Mucosa of gallbladder (tissue), 1 donor: ENCODE measurements at places on chromosomes 5 and 9. TPM values are rescaled to one million over a fixed set of nuclear protein-coding genes. Genes with fewer than 3 reads are reported as not detected.

- no peak for DNase-seq
Observed at GRCh38 chr5:117872798-117873368, 1115.5 kb downstream of the DTWD2 start.

Gene ADAMTS12
- 2.2 TPM for total RNA-seq

DNA sequence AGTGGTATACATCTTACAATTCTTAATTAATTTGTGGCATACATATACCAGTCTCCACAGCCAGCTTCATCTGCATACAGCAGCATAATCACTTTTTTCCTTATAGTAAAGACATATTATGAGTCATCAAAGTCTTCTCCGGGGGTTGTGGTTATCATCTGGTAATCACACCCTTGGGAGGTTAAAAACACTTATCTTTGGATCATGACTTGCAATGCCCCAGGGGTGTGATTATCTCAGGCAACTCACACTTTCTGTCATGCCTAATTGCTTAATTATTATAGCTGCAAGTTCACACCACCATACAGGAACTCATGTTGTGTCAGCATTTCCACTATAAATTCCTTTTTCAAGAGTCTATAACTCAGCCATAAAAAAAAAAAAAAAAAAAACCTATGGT, 218.4 kb downstream of the ANXA1 start:
- DNase-seq, result no peak

DNA sequence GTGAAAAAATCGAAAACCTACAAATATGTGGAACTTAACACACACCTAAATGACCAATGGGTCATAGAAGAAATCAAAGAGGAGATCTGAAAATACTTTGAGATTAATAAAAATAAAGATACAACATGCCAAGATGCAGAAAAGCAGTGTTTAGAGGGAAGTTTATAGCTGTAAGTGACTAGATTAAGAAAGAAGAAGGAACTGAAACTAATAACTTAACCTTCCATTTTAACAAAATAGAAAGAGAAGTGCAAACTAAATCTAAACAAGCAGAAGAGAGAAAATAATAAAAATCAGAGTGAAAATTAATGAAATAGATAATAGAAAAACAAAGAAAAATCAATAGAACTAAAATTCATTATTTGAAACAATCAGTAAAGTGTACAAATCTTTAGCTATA, 103.0 kb upstream of the MAMDC2 start:
- DNase-seq, result no peak

DNA sequence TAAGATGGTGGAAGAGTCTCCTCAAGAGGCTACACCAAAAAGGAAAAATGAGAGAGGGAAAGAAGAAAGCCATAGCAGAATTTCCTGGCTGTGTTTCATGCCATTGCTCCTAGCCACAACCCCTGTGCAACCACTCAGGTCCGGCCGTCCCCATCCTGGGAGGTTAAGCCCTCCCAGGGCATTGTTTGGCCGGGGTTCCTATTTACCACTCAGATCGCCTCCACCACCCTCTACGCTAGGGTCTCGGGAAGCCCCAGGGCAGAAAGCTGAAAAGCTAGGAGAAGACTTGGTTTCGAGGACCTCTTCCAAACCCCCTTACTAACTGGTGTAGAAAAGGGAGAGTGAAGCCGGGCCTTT, 715 bp downstream of the RC3H2 start:
- peak; percentile 11 for DNase-seq

Gene C5orf34
- total RNA-seq, result 0.69 TPM

Gene TRIP13
- total RNA-seq, result 0.92 TPM

GRCh38 chr9:129036923-129037766, 719 bp downstream of the MIGA2 start:
- DNase-seq, result no peak

Gene SLCO6A1
- not detected for total RNA-seq

GRCh38 chr5:17261075-17261474, 43.6 kb downstream of the BASP1 start:
- DNase-seq, result no peak

DNA sequence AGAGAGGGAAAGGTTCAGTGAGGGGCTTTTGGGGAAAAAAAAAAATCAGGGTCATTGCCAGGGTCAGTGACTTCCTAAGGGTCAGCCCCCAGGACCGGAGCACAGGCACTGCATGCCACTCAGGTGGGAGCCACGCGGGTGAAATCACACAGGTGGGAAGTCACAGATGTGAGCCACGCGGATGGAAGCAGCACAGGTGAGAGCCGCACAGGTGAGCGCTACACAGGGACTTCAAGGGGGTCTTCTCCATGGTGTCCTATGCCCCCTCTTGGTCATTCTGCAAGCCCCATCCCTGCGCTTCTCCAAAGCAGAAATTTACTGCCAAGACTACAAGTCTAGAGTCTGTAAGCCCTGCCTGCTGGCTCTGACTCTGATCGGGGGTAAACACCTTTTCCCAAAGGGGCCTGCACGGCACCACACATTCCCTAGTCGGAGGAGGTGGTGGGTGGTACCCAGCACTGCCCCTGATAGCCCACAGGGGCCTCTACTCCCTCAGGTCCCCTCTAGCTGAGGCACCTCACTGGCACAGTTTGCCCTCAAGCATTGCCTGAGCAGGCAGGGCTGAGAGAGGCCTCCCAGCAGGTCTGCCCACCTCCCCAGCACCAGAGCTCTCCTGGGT, 18.3 kb upstream of the OBP2B start:
- no peak for DNase-seq

DNA sequence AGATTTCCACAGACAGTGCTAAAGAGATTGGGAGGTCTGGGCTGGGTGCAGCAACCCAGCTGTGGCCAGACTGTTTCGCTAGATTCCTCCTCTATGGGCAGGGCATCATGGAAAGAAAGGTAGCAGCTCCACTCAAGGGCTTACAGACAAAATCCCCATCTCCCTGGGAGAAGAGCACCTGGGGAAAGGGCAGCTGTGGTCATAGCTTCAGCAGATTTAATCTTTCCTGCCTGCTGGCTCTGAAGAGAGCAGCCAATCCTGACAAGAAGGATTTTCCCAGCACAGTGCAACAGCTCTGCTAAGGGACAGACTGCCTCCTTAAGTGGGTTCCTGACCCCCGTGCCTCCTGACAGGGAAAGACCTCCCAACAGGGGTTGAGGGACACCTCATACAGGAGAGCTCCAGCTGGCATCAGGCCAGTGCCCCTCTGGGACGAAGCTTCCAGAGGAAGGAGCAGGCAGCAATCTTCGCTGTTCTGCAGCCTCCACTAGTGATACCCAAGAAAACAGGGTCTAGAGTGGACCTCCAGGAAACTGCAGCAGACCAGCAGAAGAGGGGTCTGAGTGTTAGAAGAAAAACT, 1379.3 kb upstream of the ACO1 start:
- no peak for DNase-seq

- no peak for DNase-seq
Observed at GRCh38 chr5:16759147-16759773, 142.5 kb upstream of the RETREG1 start.

Gene PRR16
- total RNA-seq, result 4.9 TPM

GRCh38 chr5:71589903-71590302, 2.8 kb downstream of the MCCC2 start:
- DNase-seq, result no peak

Gene TMEM174
- total RNA-seq, result not detected

DNA sequence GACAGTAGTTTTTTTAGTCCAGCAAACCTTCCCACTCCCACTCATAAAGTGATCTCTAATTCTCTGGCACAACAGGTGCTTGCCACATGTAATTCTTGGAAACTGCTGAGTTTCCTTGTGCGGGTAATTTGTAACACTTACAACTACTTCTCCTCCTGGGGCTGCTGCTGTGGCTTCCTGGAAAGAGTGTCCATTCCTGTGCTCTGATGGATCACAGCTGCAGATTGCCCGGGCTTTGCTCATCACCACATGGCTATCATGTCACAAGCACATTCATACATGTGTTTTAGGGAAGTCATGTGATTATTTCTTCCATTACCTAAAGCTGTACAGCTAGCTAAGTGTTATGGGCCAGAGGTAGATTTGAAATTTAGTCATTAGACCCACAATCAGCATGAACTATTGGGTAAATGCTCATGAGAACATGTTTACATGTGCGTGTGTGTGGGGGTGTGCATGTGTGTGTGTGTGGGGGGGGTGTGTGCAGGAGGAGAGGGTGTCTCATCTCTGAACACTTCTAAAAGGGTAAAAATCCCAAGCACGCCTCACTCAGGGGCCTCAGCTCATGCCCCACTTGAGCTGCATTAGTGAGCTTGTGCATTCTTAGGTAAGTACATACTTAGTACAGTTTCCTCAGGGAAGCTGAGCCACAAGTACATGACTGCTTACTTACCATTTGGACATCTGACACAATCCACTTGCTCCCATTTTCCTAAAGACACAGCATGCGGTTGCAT, 118.1 kb upstream of the CCDC112 start:
- no peak for DNase-seq

Gene C8G
- total RNA-seq, result 110 TPM

GRCh38 chr5:181245427-181246275, 1.9 kb upstream of the RACK1 start:
- no peak for DNase-seq

DNA sequence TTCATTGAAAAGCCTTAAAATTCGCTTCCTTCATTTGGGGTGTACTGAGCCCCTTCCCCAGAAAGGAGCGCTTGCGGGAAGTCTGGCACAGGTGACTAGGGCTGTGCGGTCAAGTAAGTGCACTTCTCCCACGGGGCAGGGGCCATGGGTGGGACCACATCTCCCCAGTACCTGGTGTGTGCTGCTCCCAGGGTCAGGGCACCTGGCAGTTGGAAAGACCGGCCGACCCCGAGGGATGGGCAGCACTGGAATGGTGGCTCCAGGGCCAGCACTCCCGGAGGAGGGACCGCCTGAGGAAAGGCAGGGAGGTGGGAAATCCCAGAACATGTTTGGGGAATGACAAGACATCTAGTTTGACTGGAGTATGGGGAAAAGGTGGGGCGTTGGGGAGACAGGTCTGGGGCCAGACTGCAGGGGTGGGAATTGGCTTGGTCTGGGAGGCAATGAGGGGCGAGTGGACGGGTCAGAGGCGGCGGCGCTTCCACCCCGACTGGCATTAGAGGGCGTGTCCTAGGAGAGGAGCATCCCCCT, 727 bp upstream of the GLIPR2 start:
- no peak for DNase-seq

- no peak for DNase-seq
Observed at GRCh38 chr9:134329886-134330285, 3.6 kb downstream of the RXRA start.

Gene SLC22A4
- 0.37 TPM for total RNA-seq

GRCh38 chr5:54453046-54453445, 2.5 kb upstream of the HSPB3 start:
- DNase-seq, result no peak

- no peak for DNase-seq
Observed at GRCh38 chr5:77430726-77431125, 61.4 kb downstream of the WDR41 start.

Gene TAS2R1
- total RNA-seq, result not detected

DNA sequence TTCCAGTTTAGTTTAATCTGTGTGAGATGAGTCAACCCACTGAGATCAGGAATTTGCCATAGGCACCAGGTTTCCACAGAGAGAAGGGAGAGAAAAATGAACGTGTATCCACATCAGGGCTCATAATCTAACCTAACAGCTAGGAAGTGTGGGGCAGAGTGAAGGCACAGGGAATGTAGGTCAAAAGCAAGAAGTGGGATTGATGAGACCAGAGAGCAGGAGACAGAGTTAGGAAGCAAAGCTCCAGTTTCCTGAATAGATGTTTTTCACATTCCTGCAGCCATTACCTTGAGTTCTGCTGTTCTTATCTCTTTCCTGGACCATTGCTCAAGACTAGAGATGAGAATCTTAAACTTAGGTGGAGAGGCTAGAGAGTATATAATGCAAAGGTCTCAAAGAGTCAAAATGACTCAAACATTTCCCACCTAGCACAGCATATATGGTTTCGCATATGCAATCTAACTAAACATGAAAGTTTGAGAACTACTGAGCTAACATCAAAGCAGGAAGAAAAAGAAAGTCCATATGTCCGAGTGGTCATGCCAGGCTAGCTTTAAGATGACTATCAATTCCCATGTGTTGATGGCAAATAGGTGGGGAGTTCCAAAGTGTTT, 41.1 kb upstream of the GNAQ start:
- no peak for DNase-seq

GRCh38 chr5:107359916-107360234, 310.9 kb downstream of the EFNA5 start:
- DNase-seq, result no peak

- DNase-seq, result no peak
Observed at GRCh38 chr5:132055441-132055807, 5.0 kb upstream of the IL3 start.

Gene EGFLAM
- 4.3 TPM for total RNA-seq

DNA sequence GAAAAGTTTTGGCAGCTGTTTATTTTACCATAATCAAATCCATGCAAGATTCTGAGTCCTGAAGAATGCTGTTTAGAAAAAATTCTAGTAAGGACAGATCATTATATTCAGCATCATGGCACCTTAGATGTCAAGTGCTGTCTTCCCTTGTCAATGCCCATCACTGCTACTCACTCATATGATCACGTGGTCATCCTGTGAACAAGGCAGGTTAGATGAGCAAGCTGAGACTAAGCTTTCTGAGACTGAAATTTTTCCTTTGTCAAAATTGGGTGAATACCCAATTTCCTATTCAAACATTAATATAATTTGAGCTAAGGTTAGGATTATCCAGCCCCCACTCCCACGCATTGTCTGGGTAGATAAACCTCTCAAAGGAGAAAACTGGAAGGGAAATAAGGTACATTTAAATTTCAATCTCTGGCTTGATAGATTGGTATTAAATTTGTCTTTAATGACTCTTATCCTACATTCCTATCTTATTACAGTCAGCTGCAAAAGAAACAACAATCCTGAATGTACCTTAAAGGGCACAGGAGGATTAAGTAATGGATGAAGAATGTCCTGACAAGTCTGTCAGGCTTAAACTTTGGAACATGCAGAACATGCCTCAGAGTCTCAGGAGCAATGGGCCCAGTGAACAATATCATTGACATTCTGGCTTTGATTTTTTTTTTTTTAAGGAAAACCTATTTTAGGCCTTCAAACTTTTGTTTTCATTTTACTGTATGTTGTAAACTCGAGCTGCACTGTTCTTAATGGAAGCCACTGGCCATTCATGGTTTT, 148.7 kb upstream of the RANBP3L start:
- no peak for DNase-seq

Gene FOXI1
- total RNA-seq, result 0.69 TPM

- DNase-seq, result no peak
Observed at GRCh38 chr9:93020151-93020550, 38.4 kb upstream of the SUSD3 start.

GRCh38 chr5:52809884-52810283, 22.2 kb downstream of the ITGA1 start:
- DNase-seq, result no peak

DNA sequence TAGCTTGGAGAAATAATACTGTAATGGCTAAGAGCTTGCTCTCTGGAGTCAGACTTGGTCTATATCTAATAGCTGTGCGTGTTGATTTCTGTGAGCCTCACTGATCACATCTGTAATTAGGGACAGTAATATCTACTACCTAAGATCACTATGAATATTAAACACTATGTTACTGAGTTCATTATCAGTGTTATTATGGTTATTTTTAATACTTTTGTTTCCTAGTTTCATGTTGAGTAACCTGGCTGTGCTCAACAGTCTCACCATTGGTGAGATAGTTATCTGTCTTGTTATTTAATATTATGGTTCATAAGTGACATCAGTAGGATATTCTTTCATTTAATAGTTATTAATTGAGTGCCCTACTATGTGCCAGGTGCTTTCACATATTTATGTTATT, 22.4 kb upstream of the CAVIN4 start:
- no peak for DNase-seq

Gene PKD2L2
- total RNA-seq, result not detected

- no peak for DNase-seq
Observed at GRCh38 chr5:113846941-113847340, 333.4 kb downstream of the YTHDC2 start.

GRCh38 chr5:42858031-42858643, 46.4 kb upstream of the SELENOP start:
- DNase-seq, result peak; percentile 52

Gene STX17
- 29.5 TPM for total RNA-seq
